NCI-H2171 treated with DMSO at 0.1 percent for 48 hours (cell line): ENCODE measurements at places on chromosomes 1 and 21.
A peak's percentile ranks its signal among the peaks of the same experiment; 100 is the strongest.

DNA sequence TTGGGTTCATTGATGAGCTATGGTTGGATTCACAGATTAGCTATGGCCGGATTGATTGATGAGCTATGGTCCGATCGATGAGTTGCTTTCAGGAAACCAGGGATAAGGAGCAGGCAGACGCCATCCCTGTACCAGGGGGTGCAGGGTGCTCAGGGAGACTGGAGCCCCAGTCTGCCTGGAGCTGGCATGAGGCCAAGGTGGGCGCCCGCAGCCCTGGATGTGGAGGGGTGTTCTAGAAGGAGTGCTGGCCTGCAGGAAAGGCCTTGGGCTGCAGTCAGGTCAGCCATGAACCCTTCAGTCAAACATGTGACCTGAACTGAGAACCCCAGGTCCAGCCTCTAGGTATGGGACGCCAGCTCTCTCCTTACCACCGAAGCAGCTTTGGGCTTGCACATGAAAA, 172.7 kb upstream of the ARHGEF16 start:
- no peak for DNase-seq

- peak; percentile 62 for DNase-seq
These were observed 716 bp upstream of the MTARC1 start for GRCh38 chr1:220786057-220786336.

- DNase-seq: no peak
These were observed 12.8 kb upstream of the RGS2 start for GRCh38 chr1:192795916-192796618.

- no peak for DNase-seq
These were observed 19.8 kb upstream of the VCAM1 start for GRCh38 chr1:100699744-100700143.

DNA sequence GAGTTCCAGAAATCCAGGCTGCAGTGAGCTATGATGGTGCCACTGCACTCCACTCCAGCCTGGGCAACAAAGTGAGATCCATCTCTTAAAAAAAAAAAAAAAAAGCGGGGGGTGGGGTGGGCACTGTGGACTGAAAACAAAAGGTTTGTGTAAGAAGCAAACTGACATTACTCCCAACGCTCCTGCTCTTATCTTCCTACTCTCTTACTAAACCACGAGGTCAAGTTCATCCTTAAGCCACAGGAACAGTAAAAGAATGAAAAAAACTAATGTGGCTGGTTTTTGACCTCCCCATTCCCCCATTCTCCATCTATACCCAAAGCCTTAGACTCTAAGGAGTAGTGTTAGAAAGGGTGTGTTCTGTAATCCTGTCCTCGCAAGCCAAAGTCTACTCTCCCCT, 30.8 kb downstream of the TFAP2E start:
- DNase-seq: no peak

DNA sequence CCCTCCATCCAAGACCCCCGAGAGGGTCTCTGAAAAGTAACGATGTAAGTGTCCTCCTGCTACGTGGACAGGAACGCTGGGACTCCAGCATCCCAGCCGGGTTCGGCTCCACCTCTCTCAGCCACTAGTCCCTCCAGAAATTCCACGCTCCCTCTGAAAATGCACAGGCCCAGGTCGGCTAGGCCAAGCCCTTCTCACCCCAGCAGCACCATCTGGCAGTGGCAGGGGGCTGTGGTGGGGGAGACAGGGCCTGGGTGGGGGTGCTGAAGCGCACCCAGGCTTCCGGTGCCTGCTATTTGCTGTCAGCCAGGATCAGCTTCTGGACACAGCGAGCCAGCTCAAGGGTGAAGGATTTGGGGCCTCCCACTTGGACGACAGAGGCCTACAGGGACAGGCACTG, 73.3 kb downstream of the ARHGEF16 start:
- no peak for DNase-seq

DNA sequence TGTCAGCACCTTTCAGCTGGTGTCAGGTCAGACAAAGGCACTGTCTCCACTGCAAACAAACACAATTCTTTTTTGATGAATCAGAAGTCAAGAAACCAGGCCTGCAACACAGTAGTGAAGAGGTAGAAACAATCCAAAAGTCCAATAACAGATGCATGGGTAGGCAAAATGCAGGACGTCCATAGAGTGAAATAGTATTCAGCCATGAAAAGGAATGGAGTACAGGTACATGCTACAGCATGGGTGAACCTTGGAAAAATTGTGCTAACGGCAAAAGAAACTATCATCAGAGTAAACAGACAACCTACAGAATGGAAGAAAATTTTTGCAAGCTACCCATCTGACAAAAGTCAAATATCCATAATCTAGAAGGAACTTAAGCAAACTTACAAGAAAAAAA, 26.2 kb upstream of the ZBTB21 start:
- DNase-seq: no peak

- DNase-seq: peak; percentile 66
These were observed 42.0 kb downstream of the ACOT7 start for GRCh38 chr1:6351480-6352137.

GRCh38 chr1:11989669-11990068, 9.4 kb downstream of the MFN2 start:
- DNase-seq: no peak

- DNase-seq: peak; percentile 43
These were observed 15.9 kb downstream of the WDR4 start for GRCh38 chr21:42863504-42863870.

- DNase-seq: no peak
These were observed 67.1 kb upstream of the FAM3B start for GRCh38 chr21:41249476-41249875.

GRCh38 chr1:87305762-87306161, 22.9 kb upstream of the LMO4 start:
- no peak for DNase-seq

DNA sequence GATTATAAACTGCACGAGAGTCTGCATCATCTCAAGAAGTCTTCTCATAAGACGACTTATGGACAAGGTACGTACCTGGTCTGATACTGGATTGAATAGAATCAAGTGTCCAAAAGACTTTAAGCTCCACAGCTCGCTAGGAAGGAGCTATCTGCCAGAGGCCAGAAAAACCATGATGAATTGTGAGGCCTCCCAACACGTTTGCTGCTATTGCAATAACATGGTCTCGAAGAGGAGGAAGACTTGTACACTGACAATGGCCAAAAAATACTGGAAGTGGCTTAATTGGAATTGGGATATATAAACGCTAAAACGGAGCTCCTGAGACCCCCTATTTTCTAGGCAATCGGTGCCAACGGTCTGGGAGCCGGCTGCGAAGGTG, 534 bp downstream of the DNAJC28 start:
- DNase-seq: no peak

GRCh38 chr1:31373056-31373896, at the start of gene FABP3:
FABP3 (minus strand) TSS chr1:31373076; CDS start chr1:31373014, 62 bp downstream.
- peak; percentile 78 for DNase-seq

- peak; percentile 60 for DNase-seq
These were observed 38.6 kb upstream of the GPR137B start for GRCh38 chr1:236103646-236104218.

- DNase-seq: no peak
These were observed 63.8 kb upstream of the RAVER2 start for GRCh38 chr1:64681043-64681442.

- no peak for DNase-seq
These were observed 32.1 kb downstream of the CD244 start for GRCh38 chr1:160830321-160831153.

GRCh38 chr1:208238710-208239472, 5.3 kb downstream of the PLXNA2 start:
- peak; percentile 56 for DNase-seq

DNA sequence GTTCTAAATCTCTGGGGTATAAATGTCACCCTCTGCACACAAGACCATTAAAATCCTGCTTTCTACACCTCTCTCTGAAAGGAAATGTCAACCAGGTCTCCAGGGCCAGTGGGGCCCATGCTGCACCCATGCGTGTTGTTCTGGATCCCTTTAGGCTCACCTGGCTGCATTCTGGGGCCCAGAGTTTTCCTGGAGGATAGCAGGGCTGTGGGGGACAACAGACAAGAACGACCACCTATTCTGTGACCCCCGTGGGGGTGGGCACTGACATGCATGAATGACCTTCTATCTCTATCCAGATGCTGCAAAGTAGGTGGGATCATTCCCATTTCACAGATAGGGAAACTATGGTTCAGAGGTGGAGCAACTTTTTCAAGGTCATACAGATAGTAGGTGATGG, 41.6 kb downstream of the TNNT2 start:
- no peak for DNase-seq

DNA sequence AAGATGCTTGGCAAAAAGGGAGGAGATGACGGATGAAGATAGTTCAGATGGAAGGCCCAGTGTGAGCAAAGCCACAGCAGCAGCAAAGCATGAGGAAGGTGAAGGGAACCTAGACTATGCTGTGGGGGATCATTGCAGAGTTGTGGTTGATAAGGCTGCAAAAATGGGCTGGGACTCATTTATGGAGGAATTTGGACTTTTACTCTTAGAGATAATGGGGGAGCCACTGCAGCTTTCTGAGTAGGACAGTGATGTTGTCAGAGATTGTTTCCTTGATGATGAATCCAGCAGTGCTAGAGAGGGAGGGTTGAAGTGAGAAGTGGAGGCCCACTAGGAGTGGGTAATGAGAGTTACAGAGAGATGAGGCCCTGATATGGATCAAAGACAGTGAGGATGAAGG, 2.1 kb upstream of the C8A start:
- DNase-seq: no peak

DNA sequence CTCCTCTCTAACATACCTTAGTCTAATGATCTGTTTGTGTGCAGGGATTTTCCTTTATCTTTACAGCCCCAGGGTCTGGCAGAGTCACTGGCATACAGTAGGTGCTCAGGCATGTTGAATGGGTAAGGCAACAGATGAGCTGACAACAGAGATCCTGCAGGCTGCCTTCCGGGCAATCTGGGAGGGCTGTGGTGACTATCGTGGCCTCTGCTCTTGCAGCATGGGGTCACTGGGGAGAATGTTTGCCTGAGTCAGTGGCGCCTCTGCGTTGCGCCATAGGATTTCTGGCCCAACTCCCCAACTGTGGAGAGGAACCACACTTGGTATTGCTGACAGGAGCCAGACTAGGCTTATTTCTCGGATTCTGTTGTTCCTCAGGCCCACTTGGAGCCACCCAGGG, 93.8 kb downstream of the LAMC2 start:
- DNase-seq: no peak

GRCh38 chr1:24018611-24019580, 38.8 kb upstream of the SRSF10 start:
- no peak for DNase-seq

DNA sequence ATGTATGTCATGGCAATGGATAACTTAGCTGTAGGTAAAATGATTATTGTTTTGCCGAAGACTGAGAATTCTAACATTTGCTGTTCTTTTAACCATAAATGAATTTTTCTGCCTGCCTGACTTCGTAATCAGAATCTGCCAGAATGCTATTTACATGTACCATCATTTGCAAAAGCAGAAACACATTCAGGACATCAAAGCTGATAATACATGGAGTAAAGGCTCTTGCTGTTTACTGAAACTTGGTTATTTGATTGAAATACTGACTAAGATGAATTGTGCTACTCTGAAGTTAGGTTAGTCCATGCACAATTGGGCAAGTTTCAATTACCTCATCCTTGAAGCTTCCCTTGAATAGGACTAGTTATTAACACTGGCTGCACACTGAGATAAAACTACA, 293.8 kb downstream of the PLA2G4A start:
- no peak for DNase-seq

GRCh38 chr1:96544831-96545221, 176.8 kb upstream of the PTBP2 start:
- DNase-seq: no peak

DNA sequence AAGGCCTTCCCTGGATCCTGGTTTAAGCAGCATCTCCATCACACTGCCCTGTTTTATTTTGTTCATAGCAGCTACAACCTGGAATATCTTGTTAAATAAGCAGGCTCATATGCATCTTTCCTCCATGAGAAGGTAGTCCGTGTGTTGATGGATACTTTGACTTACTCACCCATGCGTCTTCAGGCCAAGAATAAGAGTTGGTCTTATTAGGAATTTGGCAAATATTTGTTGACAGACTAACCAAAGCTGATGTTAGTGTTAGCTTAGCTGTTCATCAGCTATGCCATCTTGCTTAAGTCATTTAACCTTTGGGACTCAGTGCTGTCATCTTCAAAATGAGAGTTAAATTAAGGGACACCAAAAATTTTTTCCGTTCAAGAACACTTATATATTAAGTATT, 59.2 kb downstream of the SASS6 start:
- DNase-seq: no peak

GRCh38 chr1:84583648-84584047, 9.4 kb upstream of the CTBS start:
- DNase-seq: no peak

DNA sequence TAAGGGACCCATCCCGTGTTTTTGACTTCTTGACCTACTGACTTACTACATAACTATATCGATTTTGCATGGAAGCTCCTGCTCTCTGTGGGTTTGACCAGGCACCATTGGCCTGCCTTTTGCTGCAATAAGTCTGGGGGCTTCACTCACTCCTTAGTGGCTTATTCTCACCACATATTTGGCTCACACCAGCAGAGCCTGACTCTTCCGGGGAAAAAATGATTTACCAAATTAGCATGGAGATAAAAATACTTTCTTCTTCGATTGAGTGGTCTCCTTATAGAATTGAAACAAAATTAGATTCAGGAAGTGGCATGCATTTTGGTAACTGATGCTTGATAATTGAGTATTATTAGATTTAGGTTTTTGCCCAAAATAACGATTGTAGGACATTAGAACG, 129.7 kb downstream of the RUNX1 start:
- DNase-seq: no peak

GRCh38 chr1:118991448-118991847, 3.3 kb upstream of the TBX15 start:
- DNase-seq: no peak

- DNase-seq: no peak
These were observed 88.0 kb downstream of the HIVEP3 start for GRCh38 chr1:41830726-41831125.

- DNase-seq: no peak
These were observed 89.2 kb upstream of the MARK1 start for GRCh38 chr1:220438741-220439140.

GRCh38 chr1:180353945-180354344, 123.9 kb downstream of the LHX4 start:
- peak; percentile 90 for DNase-seq

DNA sequence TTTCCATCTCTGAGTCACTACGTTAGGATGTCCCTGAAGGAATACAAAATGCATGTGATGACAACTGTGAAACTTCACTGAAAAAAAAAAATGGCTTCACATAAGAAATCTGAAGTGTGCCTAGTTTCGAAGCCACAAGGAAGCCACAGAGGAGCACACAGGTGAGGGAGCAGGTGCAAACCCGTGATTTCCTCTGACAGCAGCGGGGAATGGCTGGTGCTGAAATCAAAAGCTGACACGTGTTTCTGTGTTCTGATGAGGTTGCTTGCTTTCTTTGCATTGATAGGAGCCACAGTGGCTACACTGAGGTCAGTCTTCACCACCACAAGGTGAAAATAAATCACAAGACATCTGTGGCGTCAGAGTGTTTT, 105.7 kb upstream of the TLR5 start:
- no peak for DNase-seq

DNA sequence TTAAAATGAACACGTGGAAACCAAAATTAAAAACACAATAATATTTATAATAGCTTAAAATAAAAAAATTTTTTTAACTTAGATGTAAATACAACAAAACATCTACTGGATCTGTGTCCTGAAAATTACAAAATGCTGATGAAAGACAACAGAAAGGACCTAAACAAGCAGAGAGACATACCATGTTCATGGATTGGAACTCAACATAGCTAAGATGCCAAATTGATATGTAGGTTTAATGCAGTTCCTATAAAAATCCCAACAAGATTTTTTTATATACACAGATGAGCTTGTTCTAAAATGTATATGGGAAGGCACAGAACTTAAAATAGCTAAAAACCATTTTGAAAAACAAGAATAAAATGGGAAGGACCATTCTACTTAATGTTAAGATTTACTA, 81.4 kb downstream of the TRIM11 start:
- DNase-seq: no peak
